ENCODE measurements at places on chromosomes 16 and 17.

GRCh38 chr17:62703261-62703775 is 75.8 kb downstream of the MRC2 start:
- peak; percentile 55 for DNase-seq

- DNase-seq, result no peak
Observed at GRCh38 chr16:71956486-71956885, 43.7 kb downstream of the PKD1L3 start.

DNA sequence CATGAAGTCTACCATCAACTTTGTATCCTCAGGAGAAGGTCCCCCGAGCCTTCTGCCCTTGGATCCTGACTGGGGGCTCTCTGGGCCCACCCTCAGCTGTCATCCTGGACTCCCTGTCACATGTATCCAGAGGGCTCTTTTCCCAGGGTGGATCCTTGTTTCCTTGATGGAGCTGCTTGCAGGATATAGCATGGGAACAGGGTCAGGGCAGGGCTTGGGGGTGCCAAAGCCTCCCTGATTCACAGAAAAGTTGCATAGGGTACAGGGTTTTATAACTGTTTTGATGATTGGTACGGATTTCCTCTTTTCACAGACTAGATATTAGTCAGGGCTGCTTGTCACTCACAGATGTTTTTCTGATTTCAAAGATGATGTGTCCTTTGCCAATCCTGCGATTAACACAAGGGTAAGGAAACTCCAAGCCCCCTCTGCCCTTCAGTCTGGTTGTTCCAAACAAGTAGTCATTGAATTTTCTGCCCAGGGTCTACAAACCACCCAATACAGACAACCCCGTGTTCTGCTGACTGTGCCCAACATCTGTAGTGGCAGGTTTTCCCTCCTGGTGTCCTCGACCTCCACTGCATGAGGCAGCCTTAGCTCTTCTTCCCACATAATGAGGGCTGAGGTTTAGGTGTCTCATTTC is 20.6 kb upstream of the SLC35G3 start:
- no peak for DNase-seq

DNA sequence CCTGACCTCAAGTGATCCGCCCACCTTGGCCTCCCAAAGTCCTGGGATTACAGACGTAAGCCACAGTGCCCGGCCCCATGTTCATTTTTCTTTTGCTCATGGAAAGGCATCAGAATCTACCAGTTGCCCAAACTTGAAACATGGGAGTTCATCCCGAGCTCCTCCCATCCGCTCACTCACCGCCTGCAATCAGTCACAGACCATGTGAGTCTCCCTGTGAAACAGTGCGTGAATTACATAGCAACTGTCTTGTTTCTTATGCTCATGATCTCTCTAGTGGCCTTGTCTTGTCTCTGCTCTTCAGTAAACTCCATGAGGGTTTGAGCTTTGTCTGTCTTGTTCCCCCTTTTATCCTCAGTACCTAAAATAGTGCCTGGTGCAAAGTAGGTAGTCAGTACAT is 52.1 kb upstream of the TNRC6A start:
- no peak for DNase-seq

- peak; percentile 74 for DNase-seq
Observed at GRCh38 chr17:60421273-60422161, 772 bp upstream of the CHCT1 start.

DNA sequence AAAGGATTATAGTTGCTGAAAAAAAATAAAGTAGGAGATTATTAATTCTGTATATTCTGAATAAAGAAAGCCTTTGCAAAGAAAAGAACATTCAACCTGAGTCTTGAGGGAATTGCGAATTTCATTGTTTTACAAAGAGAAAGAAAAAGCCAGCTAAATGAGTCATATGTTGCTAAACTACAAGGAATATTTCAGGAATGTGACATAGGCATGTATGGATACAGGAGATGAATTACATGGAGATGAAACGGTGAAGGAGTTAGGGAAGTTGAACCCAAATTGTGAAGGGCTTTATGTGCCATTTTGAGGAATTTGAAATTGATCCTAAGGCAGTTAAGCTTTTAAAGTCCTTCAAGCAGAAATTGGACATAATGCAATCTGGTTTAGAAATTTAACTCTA is 177.3 kb upstream of the RBL2 start:
- DNase-seq, result no peak

DNA sequence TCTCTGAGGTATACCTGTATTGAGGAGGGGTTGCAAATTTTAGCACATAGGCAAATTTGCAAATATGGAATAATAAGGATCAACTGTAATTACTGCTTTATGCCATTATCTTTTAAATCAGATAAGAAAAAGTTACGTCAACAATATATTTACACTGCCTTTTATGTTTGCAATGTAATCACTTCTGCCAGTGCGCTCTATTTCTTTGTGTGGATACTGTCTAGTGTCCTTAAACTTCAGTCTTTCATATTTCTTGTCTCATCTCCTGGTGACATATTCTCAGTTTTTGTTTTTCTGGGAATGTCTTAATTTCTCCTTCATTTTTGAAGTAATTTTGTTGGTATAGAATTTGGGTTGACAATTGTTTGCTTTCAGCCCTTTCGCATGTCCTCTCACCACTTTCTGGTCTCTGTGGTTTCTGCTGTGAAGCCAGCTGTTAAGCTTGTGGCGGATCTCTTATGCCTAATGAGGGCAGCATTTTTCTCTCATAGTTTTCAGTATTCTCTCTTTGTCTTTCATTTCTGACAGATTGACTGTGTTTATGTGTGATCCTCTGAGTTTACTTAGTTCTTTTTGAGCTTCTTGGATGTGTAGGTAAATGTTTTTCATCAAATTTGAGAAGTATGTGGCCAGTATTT is 37.6 kb upstream of the ABCC11 start:
- no peak for DNase-seq

DNA sequence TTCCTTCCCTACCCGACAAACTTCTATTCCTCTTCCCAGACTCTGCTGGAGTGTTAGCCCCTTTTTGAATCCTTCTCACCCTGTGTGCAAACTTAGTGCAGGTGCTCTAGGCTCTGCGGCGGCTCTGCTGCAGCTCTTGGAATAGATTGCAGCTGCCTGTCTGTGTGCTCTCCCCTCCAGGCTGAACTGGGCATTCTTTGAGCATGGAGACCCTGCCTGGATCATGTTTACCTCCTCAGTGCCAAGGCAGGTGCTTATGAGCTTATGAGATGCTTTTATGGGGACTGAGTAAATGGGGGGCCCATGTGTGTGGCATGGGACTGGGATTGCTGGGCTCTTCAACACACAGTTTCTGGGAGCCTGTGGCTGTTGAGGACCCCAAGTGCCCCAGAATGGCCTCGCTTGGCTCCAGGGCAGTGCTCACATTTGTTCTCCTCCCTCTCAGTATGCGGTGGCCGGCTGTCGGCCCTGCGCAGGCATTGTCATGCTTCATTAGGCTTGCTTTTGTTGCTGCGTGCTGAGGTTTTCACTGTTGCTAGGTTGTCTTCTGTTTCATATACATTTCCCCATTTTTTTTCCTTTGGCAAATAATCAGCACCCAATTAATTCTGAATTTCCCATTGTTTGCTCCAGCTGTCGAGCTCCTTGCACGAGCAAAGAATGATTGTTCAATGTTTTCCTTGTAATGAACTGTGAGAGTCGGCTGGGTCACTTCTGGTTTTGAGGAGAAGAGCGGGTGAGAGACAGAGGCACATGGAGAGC is 185.5 kb upstream of the NLRP1 start:
- no peak for DNase-seq

- no peak for DNase-seq
Observed at GRCh38 chr17:80307994-80308691, 47.5 kb downstream of the RNF213 start.

DNA sequence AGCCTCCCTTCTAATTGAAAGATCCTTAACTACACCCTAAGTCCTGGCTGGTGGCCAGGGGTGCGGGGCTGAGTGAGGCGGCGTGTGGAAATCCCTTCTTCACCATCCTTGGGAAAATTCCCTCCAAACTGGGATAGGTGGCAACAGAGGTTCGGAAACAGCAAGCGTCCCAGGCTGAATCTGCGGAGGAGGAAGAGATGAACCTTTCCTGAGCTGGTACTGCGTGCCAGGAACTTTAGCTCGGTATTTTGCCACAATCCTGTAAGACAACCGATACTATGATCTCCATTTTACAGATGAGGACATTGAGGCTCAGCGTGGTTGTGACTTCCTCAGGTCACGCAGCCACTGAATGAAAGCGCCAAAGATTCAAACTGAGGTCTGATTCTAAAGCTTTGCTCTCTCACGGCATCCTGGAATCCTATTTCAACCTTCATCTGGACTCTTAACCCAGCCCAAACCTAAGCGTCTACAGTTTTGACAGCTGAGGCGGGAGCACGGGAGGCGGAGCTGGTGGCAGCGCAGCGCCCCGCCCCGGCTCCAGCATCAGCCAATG is 583 bp upstream of the CYLD start:
- peak; percentile 69 for DNase-seq

GRCh38 chr16:72921106-72921505 is 126.8 kb downstream of the ZFHX3 start:
- DNase-seq, result no peak

DNA sequence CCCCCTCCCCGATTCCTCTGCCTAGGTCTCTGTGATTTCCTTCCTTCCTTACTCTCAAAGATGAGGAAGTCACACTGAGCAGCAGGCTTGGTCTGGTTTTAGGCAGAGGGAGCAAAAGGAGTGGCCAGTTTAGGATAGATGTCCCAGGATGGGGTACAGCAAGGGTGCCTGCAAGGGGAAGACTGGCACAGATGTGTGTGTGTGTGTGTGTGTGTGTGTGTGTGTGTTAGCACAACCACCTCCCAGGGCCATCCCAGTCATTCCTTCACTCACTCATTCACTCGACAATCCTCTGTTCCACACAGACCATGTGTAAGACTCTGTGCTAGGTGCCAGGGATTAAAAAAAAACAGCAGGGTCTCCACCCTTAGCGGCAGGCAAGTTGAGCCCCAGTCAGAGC is 35.9 kb downstream of the TMEM132E start:
- DNase-seq, result no peak

DNA sequence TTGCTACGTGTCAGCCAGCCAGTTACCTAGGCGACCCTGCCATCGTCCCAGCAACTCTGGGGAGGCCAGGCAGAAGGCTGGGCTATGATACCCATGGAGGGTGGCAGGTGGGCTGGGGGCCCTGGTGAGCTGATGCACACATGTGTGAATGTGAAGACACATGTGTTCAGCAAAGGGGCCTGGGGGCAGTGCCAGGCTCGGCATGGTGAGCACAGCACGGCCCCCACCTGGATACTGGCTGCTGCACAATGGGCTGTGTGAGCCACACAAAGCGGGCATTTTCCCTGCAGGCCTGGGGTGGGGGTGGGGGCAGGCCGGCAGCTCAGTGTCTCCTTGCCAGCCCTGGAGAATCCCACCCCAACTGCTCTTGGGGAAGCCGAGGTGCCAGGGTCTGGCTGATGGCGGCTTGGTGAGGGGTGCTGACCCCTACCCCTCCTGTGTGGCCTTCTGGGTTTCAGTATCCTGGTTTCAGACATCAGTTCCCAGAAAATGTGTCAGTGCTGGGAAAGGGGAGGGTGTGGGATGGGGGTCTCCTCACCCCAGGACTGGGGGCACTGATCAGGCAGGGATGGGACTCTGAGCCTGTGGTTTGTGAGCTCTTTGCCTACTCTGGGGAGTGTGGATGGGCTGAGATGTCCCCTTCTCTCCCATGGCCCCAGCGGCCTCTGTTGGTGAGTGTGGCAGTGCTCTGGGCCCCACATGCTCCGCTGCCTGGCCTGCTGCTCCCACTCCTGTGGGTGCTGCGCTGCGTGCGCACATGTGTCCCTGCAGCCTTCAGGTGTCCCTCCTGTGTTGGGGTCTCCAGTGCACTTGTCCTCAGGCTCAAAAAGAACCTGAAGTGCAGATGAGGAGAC is 5.1 kb downstream of the LLGL1 start:
- DNase-seq, result no peak

DNA sequence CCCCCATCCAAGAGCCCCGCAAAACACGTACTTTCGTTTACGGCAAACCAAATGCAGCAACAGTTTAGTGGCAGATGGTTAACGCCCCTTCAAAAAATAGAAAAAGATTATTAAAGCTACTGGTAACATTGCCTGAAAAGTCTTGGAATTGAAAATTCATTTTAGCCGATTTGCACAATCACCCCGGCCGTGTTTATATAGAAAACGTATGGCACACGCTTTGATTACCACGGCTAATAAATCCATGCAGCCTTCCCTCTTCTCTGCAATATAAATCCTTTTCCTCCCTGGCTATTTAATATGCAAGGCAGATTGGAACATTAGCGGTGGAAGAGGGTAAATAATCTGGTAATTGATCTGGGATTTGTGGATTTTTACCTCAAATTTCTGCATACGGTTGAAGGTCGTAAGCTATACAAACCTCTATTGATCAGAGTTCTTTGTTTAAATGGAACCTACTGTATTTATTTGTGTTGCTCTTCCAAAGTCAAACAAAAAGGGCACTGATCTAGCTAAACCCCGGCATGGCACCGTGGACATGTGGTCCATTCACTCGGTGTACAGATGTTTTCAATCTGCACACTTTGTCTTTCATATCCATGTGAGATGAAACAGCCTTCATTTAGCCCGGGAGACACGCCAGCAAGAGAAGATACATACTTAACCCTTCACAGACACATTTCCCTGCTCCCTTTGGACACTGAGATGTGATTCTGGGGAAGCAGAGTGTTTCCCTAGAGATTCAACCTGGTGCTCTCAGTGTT is 238.1 kb upstream of the MAF start:
- DNase-seq, result no peak

GRCh38 chr17:40432864-40433528 is 10.3 kb upstream of the IGFBP4 start:
- DNase-seq, result no peak

DNA sequence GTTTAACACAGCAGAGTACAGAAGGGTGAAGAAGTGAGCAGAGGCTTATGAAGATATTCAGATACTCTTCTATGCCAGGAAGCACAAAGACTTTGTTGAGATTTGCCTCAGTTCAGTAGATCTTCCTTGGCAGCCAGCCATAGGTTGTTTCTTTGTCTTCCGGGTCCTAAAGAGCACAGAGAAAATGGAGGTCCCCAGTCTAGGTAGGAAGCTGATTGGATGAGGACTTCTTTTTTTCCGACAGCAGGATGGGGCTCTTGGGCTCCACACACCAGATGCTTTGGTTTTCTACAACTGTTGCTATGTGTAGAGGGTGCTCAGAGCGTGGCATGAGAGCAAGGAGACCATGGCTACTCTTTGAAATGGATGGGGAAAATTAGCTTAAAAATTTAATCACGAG is 8.3 kb upstream of the CDC6 start:
- DNase-seq, result no peak

- DNase-seq, result no peak
Observed at GRCh38 chr17:77330602-77331081, 189.9 kb downstream of the SEC14L1 start.

DNA sequence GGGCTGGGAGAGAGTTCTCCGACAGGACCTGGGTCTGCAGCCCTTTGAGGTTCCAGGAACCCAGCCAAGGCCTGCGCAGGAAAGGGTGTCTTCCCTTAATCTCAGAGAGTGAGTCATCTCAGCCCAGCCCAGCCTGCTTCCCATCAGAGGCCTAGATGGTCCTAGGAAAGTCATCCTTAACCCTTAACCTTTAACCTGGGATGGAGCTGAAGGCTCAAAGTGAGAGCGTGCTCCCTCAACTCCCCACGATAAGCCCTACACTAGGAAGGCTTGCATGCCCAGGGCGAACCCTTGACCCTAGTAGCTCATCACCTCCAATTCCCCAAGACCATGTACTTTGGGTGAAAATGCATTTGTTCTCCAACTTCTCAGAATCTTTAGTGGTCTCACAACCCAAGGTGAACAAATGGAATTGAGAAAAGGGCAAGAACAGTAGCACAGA is 4.8 kb upstream of the ATXN7L3 start:
- peak; percentile 73 for DNase-seq

GRCh38 chr17:67400193-67400592 is 23.1 kb downstream of the PITPNC1 start:
- DNase-seq, result no peak

GRCh38 chr16:262121-262745 is 13.5 kb downstream of the RGS11 start:
- no peak for DNase-seq
